Omental fat pad (tissue), 4 donors: ENCODE measurements at places on chromosomes 2 and 18. TPM values are rescaled to one million over a fixed set of nuclear protein-coding genes. Genes with fewer than 3 reads are reported as not detected.

Gene TMBIM1
- total RNA-seq = 190 TPM

Gene GFPT1
- 71.3 TPM for total RNA-seq

Gene VWC2L
- not detected for total RNA-seq

Gene CDH19
- 3.4 TPM for total RNA-seq

Gene CD8B
- total RNA-seq = 1.8 TPM

Gene TGFA
- total RNA-seq = 1.6 TPM

Gene GALNT13
- total RNA-seq = 1.8 TPM

Gene TUBB8B
- not detected for total RNA-seq

Gene TTC39C
- 24.7 TPM for total RNA-seq

Gene NOSTRIN
- 197 TPM for total RNA-seq

Gene SNED1
- 40.7 TPM for total RNA-seq

Gene RIT2
- not detected for total RNA-seq

Gene MYL12B
- total RNA-seq = 352 TPM

Gene UGT1A8
- not detected for total RNA-seq

Gene REG3A
- total RNA-seq = not detected

Gene ST6GAL2
- total RNA-seq = 1.7 TPM

Gene CCDC148
- total RNA-seq = not detected

Gene GPR155
- 3.6 TPM for total RNA-seq

Gene NTSR2
- total RNA-seq = 1.6 TPM

Gene NCK2
- total RNA-seq = 39.5 TPM

Gene PCARE
- 0.09 TPM for total RNA-seq

Gene SKA1
- total RNA-seq = not detected

Gene FOXD4L1
- total RNA-seq = not detected

Gene LYPD6B
- 0.65 TPM for total RNA-seq

Gene CYP26B1
- 23.3 TPM for total RNA-seq

Gene ICOS
- not detected for total RNA-seq

Gene ADAM23
- total RNA-seq = 4.6 TPM

Gene SERPINB3
- total RNA-seq = not detected

Gene DSG2
- 47.9 TPM for total RNA-seq

Gene AQP12A
- not detected for total RNA-seq

Gene SH3RF3
- total RNA-seq = 6.5 TPM

Gene ASXL3
- 5.4 TPM for total RNA-seq

Gene PLEK
- 55.1 TPM for total RNA-seq

Gene VAMP8
- total RNA-seq = 48.7 TPM

Gene SP5
- 22.1 TPM for total RNA-seq

Gene BMP10
- total RNA-seq = not detected

Gene HAAO
- total RNA-seq = 4.7 TPM

Gene GBX2
- total RNA-seq = not detected

Gene SFT2D3
- total RNA-seq = 5.6 TPM

Gene TYW5
- 5.6 TPM for total RNA-seq

Gene TUBA3E
- total RNA-seq = not detected

Gene HOXD13
- total RNA-seq = not detected

Gene COMMD1
- total RNA-seq = 40.8 TPM

Gene FAM168B
- total RNA-seq = 131 TPM

Gene TM4SF20
- not detected for total RNA-seq

Gene CABYR
- total RNA-seq = 2.5 TPM

Gene TMEM150A
- 25.7 TPM for total RNA-seq

Gene KCNG2
- 0.96 TPM for total RNA-seq
